Femur (tissue), 1 donor: ENCODE measurements at places on chromosomes 2 and 18.

DNA sequence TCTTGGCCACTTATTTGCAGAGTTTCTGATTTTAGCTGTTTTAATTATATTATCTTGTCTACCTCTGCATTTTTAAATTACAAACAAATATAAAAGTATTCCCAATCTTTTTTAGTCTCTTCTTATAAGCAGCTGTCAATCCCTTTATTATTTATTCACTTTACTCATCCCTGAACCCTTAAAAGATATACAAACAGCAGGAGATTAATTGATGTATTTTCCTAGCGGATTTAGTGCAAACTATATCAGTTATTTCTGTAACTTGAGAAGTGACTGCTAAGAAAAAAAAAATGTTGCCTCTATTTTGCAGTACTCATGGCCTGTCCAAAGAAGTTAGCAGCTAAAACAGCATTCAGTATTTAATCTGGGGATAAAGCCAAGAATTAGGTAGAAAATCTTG, 42.1 kb upstream of the GCFC2 start:
- no peak for DNase-seq

DNA sequence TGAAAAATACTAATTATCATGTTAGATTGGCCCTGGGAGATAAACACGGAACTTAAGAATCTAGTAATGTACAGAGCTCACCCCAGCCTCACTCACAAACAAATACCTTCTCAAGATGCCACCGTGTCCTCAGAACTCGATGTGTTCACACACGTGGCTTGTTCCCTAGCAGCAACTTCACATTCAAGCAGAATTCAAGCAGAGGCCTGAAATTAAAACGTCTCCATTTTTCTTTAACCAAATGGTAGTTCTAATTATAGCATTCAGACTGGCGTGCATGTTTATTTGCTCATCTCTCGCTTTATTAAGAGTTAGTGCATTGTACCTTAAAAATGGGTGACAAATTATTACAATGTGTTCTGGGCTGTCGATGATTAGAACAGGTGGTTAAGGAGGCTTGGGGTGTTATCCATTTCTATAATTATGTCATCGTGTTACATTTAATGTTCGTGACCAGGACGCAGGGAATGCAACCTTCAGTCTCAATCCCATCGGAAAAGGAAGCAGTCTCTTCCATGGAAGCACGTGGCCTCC, 57.3 kb upstream of the SLC66A3 start:
- no peak for DNase-seq

DNA sequence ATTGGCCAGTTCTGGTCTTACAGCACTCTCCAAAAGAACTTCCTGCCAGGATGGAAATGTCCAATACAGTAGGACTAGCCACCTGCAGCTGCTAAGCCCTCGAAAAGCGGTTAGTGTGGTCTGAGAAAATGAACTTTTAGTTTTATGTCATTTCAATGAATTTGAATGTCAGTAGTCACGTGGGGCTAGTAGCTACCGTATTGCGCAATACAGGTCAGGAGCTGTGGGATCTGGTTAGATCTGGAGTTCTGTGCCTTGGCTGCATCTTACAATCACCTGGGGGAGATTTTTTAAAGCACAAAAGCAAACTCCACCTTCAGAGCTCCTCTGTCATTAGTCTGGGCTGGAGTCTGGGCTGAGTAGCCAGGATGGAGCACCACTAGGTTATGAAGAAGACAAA, 35.9 kb downstream of the C1QL2 start:
- no peak for DNase-seq

- DNase-seq: no peak
Observed at GRCh38 chr2:39849064-39849463, 70.0 kb upstream of the THUMPD2 start.

DNA sequence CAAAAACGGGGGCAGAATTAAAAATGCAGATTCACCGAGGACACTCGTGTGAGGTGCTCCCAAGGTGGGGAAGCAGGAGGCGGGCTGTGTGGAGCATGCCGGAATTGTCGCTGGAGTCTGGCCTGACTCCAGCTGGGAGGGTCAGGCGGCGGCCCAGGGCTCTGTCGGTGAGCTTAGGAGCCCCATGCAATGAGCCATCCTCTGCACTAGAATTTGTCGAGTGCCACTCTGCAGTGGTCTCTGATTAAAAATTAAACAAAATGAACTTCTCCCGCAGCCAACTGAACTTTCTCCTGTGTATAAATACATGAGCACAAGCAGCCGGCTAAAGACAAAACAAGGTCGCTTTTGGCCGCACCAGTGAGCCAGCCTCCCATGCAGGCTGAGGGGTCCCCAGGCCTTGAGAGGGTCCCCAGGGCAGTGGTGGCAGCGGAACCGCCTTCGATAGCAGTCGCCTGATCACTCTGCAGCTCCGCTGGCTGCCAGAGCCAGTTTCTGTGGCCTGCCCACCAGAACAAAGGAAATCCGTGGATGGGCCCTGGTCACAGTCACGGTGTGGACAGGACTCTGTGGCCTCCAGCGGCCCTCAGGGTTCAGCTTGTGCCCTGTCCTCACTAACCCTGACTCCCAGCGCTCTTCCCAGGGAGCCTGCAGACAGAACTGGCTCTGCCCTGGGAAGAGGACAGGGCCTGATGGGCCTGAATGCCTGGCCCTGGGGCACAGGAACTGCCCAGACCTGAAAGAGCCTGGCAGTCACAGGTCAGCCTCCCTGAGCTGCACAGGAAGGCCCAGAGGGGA, 201.3 kb downstream of the EIPR1 start:
- DNase-seq: no peak

- DNase-seq: no peak
Observed at GRCh38 chr2:237171396-237171795, 85.7 kb downstream of the COPS8 start.

- no peak for DNase-seq
Observed at GRCh38 chr18:39604836-39605235, 2039.2 kb upstream of the CELF4 start.

- no peak for DNase-seq
Observed at GRCh38 chr2:64212801-64213321, 68.6 kb upstream of the PELI1 start.

- DNase-seq: peak; percentile 43
Observed at GRCh38 chr18:13223311-13224143, 5.0 kb downstream of the LDLRAD4 start.

DNA sequence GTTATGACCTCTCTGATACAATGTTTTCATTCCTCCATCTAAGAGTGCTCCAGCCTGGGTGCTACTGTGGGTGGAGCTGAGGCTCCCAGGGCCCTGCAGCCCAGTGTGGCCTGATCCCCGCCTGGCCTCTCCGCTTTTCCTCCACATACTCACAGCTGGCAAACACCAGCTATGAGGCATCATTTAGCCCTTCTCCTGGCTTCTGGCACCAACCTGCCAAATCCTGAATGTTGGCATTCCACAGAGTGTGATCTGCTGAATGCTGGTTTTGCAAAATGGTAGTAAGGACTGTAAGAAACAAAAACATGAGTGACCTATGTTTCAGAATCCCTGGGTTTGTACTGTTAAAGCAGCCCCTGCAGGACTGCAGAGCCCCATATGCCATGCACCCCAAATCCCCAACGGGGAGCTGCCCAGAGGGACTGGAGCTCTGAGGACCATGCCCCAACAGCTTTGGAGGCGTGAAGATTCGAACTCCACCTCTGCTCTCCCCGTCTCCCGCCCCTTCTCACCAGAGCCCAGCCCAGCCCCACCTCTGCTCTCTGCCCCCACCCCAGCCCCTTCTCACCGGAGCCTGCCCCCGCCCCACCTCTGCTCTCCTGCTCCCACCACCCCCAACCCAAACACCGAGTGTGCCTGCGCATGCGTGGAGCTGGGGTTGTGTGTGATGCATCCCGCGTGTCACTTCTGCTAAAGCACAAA, 4.2 kb downstream of the SLC66A2 start:
- no peak for DNase-seq

- no peak for DNase-seq
Observed at GRCh38 chr2:77479895-77480294, 42.3 kb downstream of the LRRTM4 start.

DNA sequence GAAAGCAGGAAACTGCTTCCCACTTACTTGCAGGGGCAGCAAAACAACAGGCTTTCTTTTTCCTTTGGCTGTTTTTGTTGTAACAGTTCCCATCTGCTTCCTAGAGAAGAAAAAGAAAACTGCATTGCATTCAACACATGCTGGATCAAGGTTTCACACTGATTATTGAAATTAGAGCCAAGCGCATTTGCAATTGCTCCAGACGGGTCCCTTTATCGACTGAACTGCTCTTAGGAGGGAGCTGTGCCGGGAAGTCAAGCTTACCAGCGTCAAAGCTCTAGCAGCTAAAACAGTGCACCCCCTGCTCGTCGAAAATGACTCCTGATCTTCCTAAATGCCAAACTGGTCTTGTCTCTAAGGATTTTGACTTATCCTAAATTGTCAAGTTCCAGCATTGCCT, 164.0 kb upstream of the SESTD1 start:
- no peak for DNase-seq

- no peak for DNase-seq
Observed at GRCh38 chr2:230721712-230722111, 9.1 kb downstream of the CAB39 start.

DNA sequence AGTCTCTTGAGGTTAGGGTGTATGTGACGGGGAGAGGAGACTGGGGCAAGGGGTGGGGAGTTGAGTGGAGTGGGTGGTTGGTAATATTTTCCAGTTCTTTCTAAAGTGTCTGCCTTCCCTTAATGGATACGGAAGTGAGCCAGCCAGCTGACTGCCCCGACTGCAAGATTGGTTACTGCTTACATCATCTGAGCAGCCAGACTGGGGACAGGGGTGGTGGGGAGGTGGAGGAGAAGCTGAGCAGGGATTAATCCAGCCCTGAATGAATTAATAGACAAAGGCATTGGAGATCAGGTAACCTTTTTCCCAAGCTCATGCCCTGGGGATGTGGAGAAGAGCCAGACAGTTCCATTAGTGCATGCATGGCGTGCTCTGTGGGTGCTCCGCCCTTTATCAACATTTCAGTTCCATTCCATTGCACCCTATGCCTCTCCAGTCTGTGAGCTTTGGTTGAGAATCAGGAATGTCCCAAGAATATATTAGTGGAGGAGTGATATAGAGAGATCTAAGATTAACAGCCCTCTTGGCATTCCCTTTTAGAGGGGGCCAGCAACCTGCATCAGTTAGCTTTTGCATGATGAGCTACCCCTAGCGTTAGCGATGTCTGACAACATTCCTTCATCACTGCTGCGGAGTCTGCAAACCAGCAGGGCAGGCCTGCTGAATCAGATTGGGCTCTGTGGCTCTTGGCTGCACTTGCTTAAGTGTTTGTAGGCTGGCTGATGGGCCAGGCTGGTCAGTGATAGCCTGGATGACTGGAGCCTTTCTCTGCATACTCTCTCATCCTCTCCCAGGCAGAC, 67.4 kb downstream of the TNP1 start:
- DNase-seq: no peak
